Memory B cell (primary cell): ENCODE measurements at places on chromosomes 6 and 20.
A peak's percentile ranks its signal among the peaks of the same experiment; 100 is the strongest.

DNA sequence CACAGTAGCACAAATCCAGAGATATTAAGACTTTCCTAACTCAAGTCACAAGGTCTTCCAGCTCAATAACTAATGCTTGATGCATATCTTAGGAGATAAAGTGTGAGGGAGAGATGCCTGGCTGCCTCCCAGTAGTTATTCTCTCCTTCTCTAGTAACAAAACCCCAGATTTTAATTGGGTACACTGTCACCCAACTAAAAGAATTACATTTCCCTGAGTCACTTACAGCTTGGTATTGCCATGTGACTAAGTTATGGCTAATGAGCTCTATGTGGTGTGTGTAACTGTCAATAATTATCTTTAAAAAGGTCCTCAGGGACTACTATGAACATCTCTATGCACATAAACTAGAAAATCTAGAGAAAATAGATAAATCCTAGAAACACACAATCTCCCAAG lies 32.0 kb downstream of the KIF6 start:
- DNase-seq: no peak

GRCh38 chr6:139174961-139175360 lies 40.1 kb downstream of the HECA start:
- no peak for DNase-seq

- DNase-seq: no peak
Measured at GRCh38 chr20:33373735-33374605, 27.3 kb downstream of the CDK5RAP1 start.

GRCh38 chr6:26538572-26538902 lies 371 bp downstream of the HMGN4 start:
- no peak for DNase-seq

DNA sequence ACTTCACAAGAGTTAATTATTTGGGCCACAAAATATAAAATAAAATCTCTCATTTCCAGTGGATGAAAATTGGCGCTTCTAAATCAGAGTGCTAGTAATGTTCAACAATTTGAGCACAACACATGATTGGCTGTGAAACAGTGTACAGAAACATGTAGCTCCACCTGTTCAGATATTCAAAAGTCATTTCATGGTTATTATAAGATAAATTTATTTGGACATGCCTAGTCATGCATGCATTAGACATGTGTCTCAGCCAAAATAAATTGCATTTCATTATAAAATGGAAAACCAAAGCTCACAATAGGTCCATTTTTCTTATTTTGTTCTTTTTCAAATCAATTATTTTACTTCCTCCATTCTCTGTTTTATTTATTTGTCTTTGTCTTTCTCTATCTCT lies 374.8 kb downstream of the LMBRD1 start:
- no peak for DNase-seq

DNA sequence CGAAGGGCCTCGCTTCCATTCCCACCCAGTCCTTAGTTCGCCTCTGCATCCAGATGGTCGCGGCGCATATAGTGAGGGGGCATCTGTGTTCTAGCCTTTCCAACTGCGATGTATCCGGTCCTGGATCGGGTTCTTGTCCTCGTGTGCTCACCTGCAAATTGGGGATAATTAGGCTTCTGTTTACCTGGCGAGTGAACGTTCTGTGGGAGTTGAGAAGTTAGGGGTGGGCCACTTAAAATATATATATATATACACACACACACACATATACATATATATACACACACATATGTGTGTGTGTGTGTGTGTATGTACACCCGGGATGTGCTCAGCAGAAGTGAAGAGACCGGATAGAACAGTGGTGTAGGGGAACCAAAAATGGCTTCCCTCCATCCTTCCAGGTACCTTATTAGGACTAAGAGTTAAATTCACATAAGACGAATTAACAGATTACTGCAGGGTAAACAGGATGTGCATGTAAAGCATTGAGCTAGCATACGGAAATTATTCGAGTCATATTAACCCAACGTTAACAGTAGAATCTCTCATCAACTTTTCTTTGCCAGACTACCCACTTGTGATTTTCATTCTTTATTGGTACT lies 537 bp downstream of the CSTF1 start:
- no peak for DNase-seq

DNA sequence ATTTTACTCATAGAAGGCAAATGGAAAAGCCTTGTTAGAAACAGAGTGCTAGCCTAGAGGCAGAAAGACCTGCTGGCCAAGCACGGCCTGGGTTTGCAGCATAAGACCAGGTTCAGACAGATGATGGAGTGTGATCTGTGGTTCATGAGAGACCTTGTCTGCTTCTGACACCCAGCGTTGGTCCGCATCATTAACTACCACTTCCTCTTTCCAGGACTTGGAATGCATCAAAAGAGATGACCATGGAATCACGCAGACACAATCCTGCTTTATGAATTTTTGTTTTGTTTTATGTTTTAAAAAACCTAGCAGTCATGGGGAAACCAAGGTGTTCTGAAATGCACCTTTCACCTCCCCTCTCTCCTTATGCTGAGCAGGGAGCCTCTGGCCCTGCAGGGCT lies 76.8 kb upstream of the SYNDIG1 start:
- no peak for DNase-seq

DNA sequence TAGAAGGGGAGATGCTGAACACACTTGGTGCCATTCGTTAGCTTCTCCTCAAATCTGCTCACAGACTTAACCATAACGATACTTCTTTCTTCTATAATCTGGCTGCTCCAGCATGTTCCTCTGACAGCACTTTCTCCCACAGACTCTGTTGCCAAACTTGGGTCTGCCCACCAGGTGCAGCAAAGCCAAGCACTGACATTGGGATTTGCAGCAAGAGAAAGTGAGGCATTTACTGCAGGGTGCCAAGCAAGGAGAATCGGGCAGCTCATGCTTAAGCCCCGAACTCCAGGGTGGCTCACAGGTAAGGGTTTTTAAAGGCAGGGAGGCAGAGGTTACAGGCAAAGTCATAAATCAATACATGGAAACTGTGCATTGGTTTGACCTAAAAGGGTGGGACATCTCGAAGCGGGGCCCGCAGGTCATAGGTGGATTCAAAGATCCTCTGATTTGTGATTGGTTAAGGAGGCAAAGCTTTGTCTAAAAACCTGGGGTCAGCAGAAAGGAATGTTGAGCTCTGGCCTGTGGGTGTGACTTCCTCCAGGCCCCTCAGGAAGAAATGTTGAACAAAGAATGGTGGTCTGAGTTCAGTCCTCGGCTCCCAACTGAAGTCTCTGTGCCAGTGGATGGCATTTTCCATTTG lies 25.1 kb upstream of the PNPLA1 start:
- no peak for DNase-seq

- no peak for DNase-seq
Measured at GRCh38 chr6:152173321-152173720, 365.8 kb downstream of the ESR1 start.

- no peak for DNase-seq
Measured at GRCh38 chr6:168937054-168937453, 316.6 kb downstream of the THBS2 start.

GRCh38 chr20:22243067-22243466 lies 341.3 kb downstream of the FOXA2 start:
- no peak for DNase-seq

GRCh38 chr6:163001330-163001729 lies 273.6 kb downstream of the PACRG start:
- no peak for DNase-seq

GRCh38 chr6:167660944-167661551 lies 165.7 kb upstream of the AFDN start:
- no peak for DNase-seq

DNA sequence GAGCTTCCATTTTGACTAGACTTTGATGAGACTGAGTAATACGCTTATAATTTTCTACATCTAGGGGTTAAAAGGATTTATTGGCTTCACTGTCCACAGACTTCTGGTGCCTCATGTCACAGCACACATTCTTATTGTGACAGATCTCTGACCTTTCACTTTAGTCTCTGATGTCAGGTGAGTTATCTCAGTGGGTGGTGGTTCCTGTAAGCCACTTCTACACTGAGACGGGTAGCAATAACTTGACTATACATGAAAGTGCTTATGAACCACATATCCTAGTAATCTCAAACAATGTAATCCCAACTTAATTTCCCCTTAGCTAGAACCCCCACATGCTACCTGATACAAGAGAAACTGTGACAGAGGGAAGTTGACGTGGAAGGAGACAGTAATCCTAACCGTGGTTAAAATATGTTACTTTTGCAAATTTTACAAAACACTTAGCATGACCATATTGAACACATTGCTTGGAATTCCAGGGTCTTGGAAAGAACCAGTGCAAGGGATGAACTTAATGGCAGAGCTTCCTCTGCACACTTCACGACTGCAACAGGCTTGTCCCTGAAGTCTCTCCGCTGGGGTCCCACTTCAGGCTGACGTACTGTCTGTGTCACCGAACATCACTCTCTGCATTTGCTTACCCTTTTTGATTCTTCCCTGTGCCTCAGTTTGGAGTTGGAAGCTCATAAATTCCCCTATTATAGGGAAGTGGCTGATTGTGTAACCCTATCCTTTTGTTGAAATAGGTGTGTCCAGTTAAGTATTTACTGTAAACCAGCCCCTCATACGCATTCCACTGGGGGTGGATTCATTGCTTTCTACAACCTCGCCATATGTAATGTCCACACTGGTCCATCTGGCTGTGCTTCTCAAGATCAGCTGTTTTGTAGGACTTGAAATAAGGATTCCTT lies 6.4 kb upstream of the TRIM40 start:
- DNase-seq: no peak

GRCh38 chr6:124983383-124984083 lies 21.3 kb downstream of the RNF217 start:
- DNase-seq: no peak

DNA sequence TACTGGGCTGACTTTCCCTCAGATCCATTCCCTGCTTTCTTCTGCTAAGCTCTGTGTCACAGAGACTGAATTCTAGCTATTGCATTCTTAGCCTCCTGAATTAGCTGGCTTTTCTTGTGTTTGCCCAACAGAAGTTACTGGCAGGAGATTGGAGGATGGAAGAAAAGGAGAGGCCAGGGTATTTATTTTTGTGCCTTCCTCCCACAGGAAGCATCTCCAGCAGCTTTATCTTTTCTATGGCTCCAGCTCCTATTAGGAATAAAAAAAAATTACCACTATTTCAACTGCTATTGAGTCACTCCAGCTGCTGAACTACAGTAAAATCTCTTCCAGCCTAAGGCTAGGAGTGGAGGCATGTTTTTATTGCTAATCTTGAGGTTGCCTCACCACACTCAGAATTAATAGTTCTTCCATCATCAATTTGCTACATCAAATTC lies 492.4 kb downstream of the RFPL4B start:
- DNase-seq: no peak

GRCh38 chr6:33306356-33306755 lies 7.5 kb downstream of the TAPBP start:
- DNase-seq: no peak

DNA sequence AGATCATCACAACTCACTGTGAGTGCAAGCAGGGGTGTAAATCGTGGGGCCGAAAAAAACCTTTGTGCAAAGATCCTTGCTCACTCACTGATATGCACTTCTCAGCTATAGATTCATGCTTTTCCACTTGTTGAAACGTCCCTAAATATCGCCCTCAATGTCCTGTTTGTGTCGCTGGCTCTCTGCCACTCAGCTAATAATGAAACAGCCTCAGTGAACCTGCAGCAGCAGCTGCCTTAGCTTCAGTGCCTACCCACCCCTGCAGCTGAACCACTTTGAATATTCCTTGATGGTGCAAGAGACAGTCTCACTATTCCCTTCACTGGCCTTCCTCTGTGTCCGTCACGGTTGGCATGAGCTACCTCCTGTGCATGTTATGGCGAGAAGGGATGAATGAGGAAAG lies 128.9 kb upstream of the NAA20 start:
- DNase-seq: no peak

DNA sequence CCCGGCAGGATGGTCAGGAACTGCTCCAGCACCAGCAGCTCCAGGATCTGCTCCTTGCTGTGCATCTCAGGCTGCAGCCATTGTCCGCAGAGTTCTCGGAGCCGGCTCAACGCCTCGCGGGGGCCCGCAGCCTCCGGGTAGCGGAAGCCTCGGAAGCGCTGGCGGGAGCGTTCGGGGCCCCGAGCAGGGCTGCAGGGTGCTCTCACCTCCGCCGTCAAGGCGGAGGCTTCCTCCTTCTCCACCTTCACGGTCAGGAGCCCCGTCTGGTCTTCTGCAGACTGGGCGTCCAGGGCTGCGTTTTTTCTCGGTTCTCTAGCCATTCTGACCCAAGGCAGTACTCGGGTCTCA lies 434 bp downstream of the ZKSCAN4 start:
- DNase-seq: no peak

- DNase-seq: no peak
Measured at GRCh38 chr6:45699663-45700062, 316.0 kb downstream of the CLIC5 start.

GRCh38 chr6:147806697-147807096 lies 298.2 kb downstream of the SAMD5 start:
- DNase-seq: no peak

GRCh38 chr6:71395731-71396409 lies 107.3 kb downstream of the OGFRL1 start:
- no peak for DNase-seq

DNA sequence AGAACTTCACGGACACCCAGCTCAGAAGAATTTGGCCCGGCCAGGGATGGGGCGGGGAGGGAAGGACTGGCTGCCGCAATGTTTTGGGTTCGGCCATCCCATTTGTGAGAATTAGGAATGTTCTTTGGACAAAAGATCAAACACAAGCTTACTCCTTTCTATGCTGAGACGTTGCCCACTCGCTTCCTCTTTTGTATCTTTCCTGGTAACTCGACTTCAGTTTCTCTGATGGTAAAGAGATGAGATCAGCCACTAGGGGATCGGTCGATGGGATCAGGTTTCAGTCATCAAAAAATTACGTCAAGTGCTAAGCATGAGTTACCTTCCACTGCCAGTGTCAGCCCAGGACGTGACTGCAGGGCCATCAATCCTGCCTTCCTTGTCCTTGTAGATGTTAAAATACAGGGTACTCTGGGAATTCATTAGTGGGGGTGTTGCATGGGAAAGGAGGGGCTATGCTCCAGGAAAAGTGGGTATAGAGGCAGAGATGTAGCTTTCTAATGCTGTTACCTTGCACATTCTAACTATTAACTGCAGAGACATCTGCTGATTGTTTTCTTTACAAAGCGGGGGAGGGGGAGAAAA lies 190.2 kb downstream of the TSHZ2 start:
- DNase-seq: no peak

DNA sequence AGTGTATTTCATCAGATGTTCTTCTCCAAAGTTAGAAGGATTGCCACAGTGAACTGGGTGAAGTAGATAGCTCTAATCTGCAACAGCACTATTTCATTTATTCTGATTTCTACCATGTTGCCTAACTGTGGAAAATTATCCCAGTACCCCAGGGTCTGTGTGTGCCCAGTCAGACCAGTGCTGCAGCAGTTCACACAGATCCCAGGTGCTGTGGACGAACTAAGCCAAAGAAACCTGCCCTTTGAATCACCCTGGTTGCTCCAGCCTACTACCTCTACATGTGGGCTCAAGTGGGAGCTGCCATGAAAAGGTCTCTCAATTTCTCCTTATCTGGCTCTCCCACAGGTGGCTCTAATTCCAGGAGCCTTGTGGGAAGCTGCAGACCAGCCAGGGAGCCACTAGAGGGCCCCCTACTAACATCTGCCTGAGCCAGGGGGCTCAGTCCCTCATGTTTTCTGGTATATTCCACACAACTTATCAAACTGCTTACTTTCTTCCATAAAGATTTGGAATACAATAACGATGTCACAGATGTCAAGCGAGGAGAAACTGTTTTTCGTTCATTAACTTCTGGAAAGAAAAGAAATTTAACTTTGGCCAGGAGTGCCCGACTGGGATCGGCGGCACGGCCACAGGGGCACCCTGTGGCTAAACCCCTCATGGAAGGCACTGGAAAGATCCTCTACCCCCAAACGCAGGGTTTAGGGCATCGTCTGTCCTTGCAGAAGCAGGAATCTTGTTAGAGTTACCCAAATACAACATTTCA lies 31.6 kb upstream of the LY86 start:
- DNase-seq: peak; percentile 48
